Activated B cell treated with CpG ODN at 0.5 μM for 24 hours (primary cell): ENCODE measurements at places on chromosomes 12 and 14. TPM values are rescaled to one million over a fixed set of nuclear protein-coding genes. Genes with fewer than 3 reads are reported as not detected.

ELK3 gene
- 59.9 and 60.8 TPM in 2 replicates for total RNA-seq

RTL1 gene
- not detected in 2 replicates for total RNA-seq

A2M gene
- not detected in 2 replicates for total RNA-seq

KRT78 gene
- not detected in 2 replicates for total RNA-seq

KRT82 gene
- not detected in 2 replicates for total RNA-seq

ART4 gene
- total RNA-seq, result not detected in 2 replicates

SLIRP gene
- 58.6 and 61.7 TPM in 2 replicates for total RNA-seq

FGD4 gene
- total RNA-seq, result 1.8 and 1.9 TPM in 2 replicates

P3H3 gene
- not detected in 2 replicates for total RNA-seq

CPNE6 gene
- 0.09 TPM in 1 of 2 replicates, not detected in the other for total RNA-seq

TM7SF3 gene
- total RNA-seq, result 20.7 and 30.5 TPM in 2 replicates

HAL gene
- total RNA-seq, result 0.66 and 2.5 TPM in 2 replicates

TEX52 gene
- not detected in 2 replicates for total RNA-seq

NOXRED1 gene
- total RNA-seq, result 0.27 and 1.0 TPM in 2 replicates

OTUB2 gene
- total RNA-seq, result 0.12 TPM in 1 of 2 replicates, not detected in the other

TAS2R10 gene
- total RNA-seq, result 0.27 and 0.44 TPM in 2 replicates

GZMH gene
- 0.49 and 0.93 TPM in 2 replicates for total RNA-seq

PMCH gene
- not detected in 2 replicates for total RNA-seq

GYS2 gene
- not detected in 2 replicates for total RNA-seq

SLC17A8 gene
- not detected in 2 replicates for total RNA-seq

ENTPD5 gene
- total RNA-seq, result 9.3 and 10.4 TPM in 2 replicates

MAP3K9 gene
- 9.0 and 10.1 TPM in 2 replicates for total RNA-seq

PYM1 gene
- 39.6 and 41.7 TPM in 2 replicates for total RNA-seq

CCDC38 gene
- 0.09 and 0.42 TPM in 2 replicates for total RNA-seq

SMCO2 gene
- not detected in 2 replicates for total RNA-seq

EML5 gene
- total RNA-seq, result 3.8 and 5.0 TPM in 2 replicates

PRMT5 gene
- 75.3 and 96.5 TPM in 2 replicates for total RNA-seq

DGKA gene
- total RNA-seq, result 86.8 and 95.9 TPM in 2 replicates

LRRIQ1 gene
- total RNA-seq, result not detected in 2 replicates

NFATC4 gene
- 9.4 and 11.2 TPM in 2 replicates for total RNA-seq

GUCY2C gene
- 0.22 and 0.32 TPM in 2 replicates for total RNA-seq

METTL25 gene
- total RNA-seq, result 14.0 and 17.1 TPM in 2 replicates

TRIP11 gene
- 46.2 and 59.5 TPM in 2 replicates for total RNA-seq

TAS2R50 gene
- total RNA-seq, result 1.0 and 1.2 TPM in 2 replicates

DENND5B gene
- total RNA-seq, result 56.9 and 64.1 TPM in 2 replicates

RASAL1 gene
- 4.9 and 7.1 TPM in 2 replicates for total RNA-seq

SAMD15 gene
- 0.71 and 1.00 TPM in 2 replicates for total RNA-seq

NR1H4 gene
- total RNA-seq, result not detected in 2 replicates

OR6C3 gene
- total RNA-seq, result not detected in 2 replicates

ESR2 gene
- 17.0 and 23.2 TPM in 2 replicates for total RNA-seq

PPP4R4 gene
- total RNA-seq, result 0.22 TPM in 1 of 2 replicates, not detected in the other

CIDEB gene
- 9.2 and 9.4 TPM in 2 replicates for total RNA-seq

KCNA5 gene
- 0.42 and 0.81 TPM in 2 replicates for total RNA-seq

TIGAR gene
- 10.0 and 10.2 TPM in 2 replicates for total RNA-seq

BDKRB1 gene
- not detected in 2 replicates for total RNA-seq

CLEC1B gene
- not detected in 2 replicates for total RNA-seq

NFE2 gene
- not detected in 2 replicates for total RNA-seq

PTPN21 gene
- total RNA-seq, result 0.10 and 0.31 TPM in 2 replicates

HOXC11 gene
- not detected in 2 replicates for total RNA-seq

IFI27 gene
- 0.64 TPM in 1 of 2 replicates, not detected in the other for total RNA-seq

RNF212B gene
- total RNA-seq, result not detected in 2 replicates

ASPG gene
- total RNA-seq, result not detected in 2 replicates

AGAP2 gene
- total RNA-seq, result 17.5 and 18.5 TPM in 2 replicates

PPP1R1A gene
- total RNA-seq, result not detected in 2 replicates

ACRBP gene
- 5.4 and 7.7 TPM in 2 replicates for total RNA-seq

PROX2 gene
- 0.07 TPM in 1 of 2 replicates, not detected in the other for total RNA-seq

PLA2G1B gene
- total RNA-seq, result not detected in 2 replicates
